ENCODE measurements at places on chromosomes 2 and 18. TPM values are rescaled to one million over a fixed set of nuclear protein-coding genes. Genes with fewer than 3 reads are reported as not detected.

DNA sequence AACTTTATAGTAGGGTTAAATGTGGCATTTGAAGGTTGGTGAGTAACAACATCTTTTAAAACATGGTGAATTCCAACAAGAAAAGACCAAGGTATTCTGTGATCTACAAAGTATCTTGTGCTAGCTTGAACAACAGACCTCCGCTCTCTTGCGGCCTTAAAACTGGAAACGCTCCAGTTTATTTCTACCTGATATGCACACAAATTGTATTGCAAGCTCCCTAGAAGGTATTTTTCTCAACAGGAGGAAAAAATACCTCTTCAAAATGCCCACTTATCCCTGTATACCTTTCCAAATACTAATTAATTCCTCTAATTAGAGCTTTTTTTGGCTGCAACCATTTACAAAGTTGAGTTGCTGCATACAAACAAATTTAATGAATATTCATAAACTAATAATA, 69.5 kb downstream of the KCNH7 start:
- DNase-seq: no peak

MSTN gene
- 0.34 TPM for total RNA-seq

GRCh38 chr2:234951664-234952269, at the start of gene SH3BP4:
Gene SH3BP4 (plus strand): TSS chr2:234952017. CDS start chr2:235035003, 82,986 bp downstream.
- DNase-seq: peak; percentile 91

DNA sequence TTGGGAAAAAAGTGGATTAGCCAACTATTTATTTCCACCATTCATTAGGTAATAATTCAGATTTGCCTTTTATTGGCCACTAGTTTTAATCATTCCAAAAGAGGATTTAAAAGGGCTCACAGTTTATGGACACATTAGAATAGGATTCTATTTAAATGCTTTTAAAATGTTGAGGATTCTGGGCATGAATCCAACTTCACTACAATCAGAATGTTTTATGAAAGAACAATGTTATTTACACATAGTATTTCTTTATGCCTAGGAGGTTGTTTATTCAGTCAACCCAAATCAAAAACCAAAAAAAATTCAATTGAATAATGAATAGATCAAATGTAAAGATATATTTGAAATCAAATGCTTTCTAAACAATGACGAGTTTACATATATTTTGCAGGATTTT, 232.2 kb downstream of the GULP1 start:
- no peak for DNase-seq

DYTN gene
- total RNA-seq: not detected

SNORC gene
- 0.76 TPM for total RNA-seq

DNA sequence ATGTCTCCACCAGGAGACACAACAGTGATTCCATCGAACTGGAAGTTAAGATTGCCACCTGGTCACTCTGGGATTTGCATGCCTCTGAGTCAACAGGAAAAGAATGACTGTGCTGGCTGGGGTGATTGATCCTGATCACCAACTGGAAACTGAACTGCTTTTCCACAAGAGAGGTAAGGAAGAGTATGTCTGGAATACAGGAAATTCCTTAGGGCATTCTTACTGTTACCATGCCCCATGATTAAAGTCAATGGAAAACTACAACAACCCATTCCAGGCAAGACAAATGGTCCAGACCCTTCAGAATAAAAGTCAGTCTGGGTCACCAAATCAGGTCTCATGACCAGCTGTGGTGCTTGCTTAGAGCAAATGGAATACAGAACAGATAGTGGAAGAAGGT, 12.0 kb upstream of the DDX1 start:
- no peak for DNase-seq

DNA sequence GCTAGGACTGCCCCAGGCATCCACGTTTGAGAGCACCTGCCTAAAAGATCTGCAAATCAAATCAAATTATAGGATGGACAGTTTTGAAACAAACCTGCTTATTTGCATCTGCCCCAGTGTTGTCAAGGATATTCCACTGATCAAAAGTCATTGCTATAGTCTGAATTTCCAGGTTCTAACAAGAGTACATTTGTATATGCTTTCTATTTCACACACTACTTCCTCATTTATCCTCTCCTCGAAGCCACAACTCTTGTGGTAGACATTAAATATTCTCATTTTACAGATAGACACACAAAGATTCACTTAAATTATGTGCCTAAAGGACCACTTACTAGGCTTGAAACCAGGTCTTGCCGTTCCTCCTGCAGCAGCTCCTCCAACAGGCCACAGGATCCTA, 11.9 kb upstream of the TET3 start:
- DNase-seq: no peak

DNA sequence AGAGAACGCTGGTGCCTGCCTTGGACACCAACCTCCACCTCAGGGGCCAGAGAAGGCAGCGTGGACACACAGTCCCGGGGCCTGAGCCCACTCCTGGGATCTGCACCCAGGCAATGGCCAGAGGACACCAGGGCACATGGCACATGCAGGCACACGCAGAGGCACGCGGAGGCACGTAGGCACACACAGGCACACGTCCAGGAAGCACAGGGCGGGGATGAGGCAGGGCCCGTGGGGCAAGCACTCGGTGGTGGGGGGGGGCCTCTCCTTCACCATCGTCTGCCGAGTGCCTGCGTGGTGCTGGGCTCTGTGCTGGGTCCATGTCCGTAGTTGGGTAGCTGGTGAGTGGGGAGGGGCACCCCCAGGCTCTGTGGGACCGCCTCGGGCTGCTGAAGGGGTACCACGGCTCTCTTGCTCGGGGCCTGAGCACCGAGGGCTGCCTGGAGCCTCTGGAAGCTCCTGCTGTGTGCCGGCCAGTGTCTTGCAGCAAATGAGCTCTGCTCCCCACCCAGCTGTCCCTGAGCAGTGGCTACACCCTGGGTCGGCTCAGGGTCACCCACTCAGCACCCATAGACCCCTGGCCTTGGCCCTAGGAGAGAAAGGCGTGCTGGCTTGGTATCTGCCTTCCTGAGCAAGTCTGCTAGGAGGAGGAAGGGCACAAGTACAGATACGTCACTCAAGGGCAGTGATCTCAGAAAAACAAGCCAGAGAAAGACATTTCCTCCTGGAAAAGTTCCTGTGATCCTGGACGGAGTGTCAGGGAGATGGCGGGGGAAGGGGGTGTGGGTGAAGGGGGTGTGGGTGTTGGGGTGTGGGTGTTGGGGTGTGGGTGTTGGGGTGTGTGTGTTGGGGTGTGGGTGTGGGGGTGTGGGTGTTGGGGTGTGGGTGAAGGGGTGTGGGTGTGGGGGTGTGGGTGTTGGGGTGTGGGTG, 26.4 kb downstream of the RTP5 start:
- DNase-seq: peak; percentile 71

DNA sequence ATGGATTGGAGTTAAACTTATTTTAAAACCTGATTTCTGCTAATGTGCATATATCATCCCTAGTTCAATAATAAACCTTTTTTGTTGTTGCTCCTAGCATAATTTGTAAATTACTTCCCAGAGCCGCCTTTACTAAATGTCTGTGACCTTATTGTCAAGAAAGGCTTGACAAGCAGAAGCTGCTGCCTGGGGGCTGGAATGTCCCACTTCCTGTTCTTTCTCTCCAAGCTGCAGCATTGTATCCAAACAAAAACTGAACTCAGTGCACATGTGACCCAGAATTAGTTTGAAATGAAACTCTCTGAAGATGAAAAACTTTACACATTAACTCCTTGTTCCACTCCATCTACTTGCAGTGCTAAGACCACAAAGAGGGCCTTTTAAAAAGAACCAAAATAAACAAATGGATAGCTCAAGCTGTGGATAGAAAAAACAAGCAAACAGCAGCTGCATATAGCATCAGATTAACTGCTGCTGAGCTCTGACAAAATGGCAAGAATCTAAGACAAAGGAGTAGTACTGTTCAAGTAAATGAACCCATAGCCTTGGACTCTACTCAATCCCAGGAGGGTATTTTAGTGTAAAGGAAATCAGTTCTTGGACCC, 99.8 kb upstream of the NEUROD1 start:
- DNase-seq: no peak

HIBCH gene
- 21.9 TPM for total RNA-seq

DNA sequence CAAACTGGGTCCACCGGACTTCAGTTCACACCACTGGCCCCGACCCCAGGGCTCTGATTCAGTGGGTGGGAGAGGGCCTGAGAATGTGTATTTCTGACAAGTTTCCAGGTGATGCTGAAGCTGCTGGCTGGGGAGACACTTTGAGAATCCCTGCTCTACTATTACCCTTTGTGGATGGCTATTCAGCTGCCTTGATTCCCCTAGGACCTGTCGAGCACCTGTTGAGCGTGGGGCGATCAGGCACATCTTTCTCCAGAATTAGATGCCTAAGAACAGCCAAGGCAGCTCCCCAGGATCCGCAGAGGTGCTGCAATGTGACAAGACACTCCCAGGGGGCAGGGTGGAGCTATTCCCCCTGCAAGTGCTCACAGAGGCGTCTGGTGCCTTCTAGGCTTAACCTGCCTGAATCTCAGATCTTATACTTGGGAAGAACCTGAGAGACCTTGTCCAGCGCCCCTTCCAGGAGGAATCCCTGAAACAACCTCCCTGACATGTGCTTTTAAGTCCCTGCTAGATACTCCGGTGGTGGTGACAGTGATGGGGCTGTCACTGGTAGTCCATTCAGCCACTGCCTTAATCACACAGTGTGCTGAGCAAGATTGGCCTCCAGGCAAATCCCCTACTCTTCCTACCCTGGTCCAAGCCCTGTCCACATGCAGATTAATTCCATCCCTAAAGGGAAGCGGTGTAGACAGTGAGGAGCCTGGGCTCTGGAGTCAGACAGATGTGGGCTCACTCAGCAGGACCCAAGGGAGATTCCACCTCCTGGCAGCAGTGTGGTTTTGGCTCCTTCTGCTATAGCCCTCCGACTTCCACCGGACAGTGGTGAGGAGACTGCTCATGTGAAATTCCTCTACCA, 43.4 kb upstream of the OTOF start:
- no peak for DNase-seq

DNA sequence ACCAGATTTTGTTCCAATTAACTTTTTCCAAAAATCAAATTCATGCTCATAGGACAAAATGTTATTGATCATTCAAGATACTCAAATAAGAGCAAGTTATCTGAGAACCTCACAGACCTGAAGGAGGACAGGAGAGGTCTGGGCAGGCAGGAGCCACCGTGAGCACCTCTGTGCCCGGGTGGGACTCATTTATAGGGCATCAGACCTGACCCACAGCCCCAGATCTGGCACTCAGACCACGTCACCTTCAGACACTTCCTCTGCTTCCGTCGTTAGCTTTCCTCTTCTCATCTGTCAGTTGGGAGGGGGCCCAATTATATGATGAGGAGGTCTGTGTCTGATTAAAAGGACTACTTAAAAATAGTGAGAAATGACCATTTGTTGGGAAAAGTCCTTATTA, 169.4 kb downstream of the EIPR1 start:
- DNase-seq: no peak

- no peak for DNase-seq
Observed at GRCh38 chr2:126496493-126496892, 159.5 kb upstream of the GYPC start.

DNA sequence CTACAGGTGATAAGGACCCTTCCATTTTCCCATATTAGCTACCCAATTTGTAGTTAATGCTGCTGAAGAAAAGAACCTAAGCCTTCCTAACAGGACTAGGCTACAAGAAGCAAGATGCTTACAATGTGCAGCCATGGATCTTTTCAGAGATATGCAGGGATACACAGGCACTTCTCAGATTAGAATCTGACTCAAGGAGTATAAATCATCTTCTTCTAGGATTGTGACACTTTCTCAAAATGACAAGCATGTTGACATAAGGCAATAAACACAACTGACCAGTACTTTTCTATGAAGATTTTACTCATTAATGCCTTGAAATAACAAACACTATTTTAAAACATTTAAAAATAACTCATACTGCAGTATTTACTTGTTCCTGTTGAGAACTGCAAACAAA, 127.9 kb upstream of the ACVR2A start:
- DNase-seq: no peak

DNA sequence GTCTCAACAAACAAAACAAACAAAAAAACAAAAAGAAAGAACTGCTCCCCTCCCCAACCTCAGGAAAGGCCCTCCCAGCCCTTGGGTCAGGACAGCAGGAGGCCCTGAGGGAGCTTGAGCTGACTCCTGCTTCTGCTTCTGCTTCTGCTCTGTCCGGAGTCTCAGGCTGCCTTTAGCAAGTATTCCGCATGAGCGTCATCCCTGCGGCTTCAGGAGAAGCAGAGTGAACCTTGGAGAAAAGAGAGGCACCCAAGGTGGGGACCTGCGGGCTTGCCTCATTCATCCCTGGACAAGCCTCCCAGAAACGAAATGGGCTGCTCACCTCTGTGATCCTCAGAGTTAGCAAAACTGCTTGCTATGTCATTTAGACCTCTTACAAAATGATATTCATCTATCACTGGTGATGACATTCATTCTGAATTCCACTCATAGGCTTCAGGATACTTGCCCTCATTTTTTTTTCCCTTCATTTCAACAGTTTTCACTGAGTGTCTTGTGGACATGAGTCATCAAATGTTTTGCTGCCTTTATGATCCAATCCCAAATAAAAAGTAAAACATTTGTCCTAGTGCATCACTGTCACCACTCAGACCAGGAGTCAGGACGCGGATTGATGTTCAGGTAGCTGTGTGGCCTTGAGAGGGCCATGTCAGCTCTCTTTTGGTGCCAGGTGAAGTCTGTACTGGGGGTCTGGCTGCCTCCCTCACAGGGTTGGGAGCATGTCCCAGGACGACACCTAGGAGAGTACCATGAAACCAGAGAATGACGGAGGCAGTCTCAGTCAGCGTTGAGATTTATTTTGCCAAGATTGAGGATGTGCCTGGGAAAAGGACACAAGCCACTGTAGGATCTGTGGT, 51.7 kb downstream of the IMPA2 start:
- no peak for DNase-seq

UGT1A4 gene
- total RNA-seq: not detected

DNA sequence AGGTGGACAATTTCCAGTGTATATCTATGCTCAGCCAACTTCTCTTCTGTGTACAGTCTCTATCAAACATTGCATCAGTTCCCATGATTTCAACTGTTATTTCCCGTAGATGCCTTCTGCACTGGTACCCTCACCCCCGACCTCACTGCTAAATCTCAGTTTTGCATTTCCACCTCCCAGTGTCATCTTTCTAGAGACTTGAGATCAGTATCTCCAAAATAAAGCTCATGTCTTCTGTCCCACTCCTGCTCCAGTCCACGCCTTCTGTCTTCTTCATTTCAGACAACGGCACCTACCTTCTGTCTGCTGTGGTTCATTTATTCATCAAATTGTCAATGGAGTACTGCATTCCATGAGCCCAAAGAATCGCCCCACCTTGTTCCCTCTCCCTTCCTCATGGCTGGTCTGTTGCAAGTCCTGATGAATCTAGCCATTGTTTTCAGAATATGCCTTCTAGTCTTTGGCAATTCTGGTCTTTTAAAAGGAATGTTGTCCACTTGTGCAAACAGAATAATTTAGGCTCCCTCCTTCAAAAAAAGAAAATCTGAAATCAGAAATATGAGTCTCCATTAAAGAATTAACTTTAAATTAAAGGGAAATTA, 23.3 kb upstream of the NPAS2 start:
- no peak for DNase-seq

DNA sequence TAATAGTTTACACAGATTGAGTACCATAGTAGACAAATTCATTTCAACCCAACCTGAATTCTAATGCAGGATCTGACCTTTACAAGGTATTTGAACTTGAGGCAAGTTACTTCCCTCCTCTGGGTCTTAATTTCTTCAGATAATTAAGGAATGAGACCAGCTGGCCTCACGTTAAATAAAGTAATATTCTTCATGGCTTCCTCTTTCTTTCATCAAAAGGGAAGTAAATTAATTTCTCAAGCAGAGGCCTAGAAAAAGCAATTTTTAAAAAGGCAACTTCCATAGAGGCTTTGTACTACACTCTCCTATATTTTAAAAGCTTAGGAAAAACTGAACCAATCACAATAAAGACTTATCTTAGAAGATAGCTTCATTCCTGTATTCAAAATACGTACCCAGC, 109.2 kb downstream of the EXOC6B start:
- no peak for DNase-seq

NEURL3 gene
- not detected for total RNA-seq
